ENCODE measurements at places on chromosomes 11 and 22. TPM values are rescaled to one million over a fixed set of nuclear protein-coding genes. Genes with fewer than 3 reads are reported as not detected.

The TMEM45B gene
- 0.13 TPM for total RNA-seq

The SUSD2 gene
- 0.11 TPM for total RNA-seq

The PNPLA5 gene
- not detected for total RNA-seq

The UCP3 gene
- 1.1 TPM for total RNA-seq

The IL18 gene
- total RNA-seq = 0.21 TPM

The GLYATL2 gene
- 1.2 TPM for total RNA-seq

The ROBO4 gene
- 0.21 TPM for total RNA-seq

The OPCML gene
- total RNA-seq = not detected

GRCh38 chr11:48008951-48009270, 28.6 kb downstream of the PTPRJ start:
- peaks cover 83% of the 10 kb centered on the region for H3K4me1 ChIP-seq
- DNase-seq = no peak
- H3K27ac ChIP-seq = peak overlapping the region; percentile 95
- H3K36me3 ChIP-seq = no peaks in the 10 kb centered on the region
- H3K4me3 ChIP-seq = no peak overlapping the region
- H3K27me3 ChIP-seq = no peaks in the 10 kb centered on the region

- no peak overlapping the region for H3K4me3 ChIP-seq
- H3K36me3 ChIP-seq = no peaks in the 10 kb centered on the region
- no peak overlapping the region for H3K27ac ChIP-seq
- H3K27me3 ChIP-seq = no peaks in the 10 kb centered on the region
Measured at GRCh38 chr11:130469181-130469580, 20.7 kb downstream of the ADAMTS15 start.

DNA sequence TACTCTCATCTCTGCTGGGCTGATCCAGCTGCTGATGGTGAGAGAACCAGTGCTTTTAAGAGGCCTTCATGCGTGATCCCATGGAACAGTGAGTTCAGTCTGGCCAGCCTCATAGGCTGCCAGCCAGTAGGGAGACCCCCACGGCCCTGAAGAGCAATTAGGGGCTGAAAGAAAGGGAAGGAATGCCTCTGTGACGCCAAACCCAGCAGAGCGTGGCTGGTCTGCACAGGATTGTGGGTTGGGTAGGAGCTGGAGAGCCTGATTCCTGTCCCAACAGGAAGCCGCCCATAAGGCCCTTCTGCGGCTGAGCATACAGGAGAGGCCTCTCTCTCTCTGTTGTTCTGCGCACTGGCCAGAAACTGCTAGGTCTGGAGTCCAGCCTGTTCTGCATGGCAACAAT, 181.5 kb upstream of the E2F8 start:
- H3K36me3 ChIP-seq = no peaks in the 10 kb centered on the region
- no peak overlapping the region for H3K4me3 ChIP-seq
- no peaks in the 10 kb centered on the region for H3K4me1 ChIP-seq
- no peaks in the 10 kb centered on the region for H3K27me3 ChIP-seq

GRCh38 chr22:20105456-20106204, 10.3 kb upstream of the RANBP1 start:
- H3K27me3 ChIP-seq = no peaks in the 10 kb centered on the region
- H3K27ac ChIP-seq = no peak overlapping the region
- H3K4me3 ChIP-seq = no peak overlapping the region
- H3K4me1 ChIP-seq = no peaks in the 10 kb centered on the region
- H3K36me3 ChIP-seq = peaks cover 49% of the 10 kb centered on the region

DNA sequence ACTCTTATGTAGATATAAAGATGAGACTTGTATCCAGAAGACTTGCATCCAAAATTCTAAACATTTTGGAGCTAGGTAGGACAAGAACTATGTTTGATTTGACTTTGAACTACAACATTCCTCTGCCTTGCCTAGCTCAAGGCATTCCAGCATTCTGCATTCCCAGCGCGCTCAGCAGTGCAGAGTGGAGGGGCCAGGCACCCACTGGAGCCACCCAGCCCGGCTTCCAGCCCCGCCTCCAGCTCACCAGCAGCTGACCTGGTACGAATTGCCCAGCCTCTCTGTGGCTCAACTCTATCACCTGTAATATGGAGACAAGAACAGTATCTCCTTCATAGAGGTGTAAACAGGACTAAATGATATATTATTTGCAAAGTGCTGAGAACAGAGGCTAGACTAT, 28.8 kb downstream of the PRDM10 start:
- no peaks in the 10 kb centered on the region for H3K36me3 ChIP-seq
- DNase-seq = no peak
- no peak overlapping the region for H3K27ac ChIP-seq
- no peaks in the 10 kb centered on the region for H3K27me3 ChIP-seq
- peaks cover 6% of the 10 kb centered on the region for H3K4me1 ChIP-seq

- H3K4me1 ChIP-seq = no peaks in the 10 kb centered on the region
- H3K27me3 ChIP-seq = no peaks in the 10 kb centered on the region
- H3K36me3 ChIP-seq = no peaks in the 10 kb centered on the region
- H3K27ac ChIP-seq = no peak overlapping the region
- no peak overlapping the region for H3K4me3 ChIP-seq
- no peak for DNase-seq
Measured at GRCh38 chr11:108838792-108839105, 173.9 kb downstream of the DDX10 start.

DNA sequence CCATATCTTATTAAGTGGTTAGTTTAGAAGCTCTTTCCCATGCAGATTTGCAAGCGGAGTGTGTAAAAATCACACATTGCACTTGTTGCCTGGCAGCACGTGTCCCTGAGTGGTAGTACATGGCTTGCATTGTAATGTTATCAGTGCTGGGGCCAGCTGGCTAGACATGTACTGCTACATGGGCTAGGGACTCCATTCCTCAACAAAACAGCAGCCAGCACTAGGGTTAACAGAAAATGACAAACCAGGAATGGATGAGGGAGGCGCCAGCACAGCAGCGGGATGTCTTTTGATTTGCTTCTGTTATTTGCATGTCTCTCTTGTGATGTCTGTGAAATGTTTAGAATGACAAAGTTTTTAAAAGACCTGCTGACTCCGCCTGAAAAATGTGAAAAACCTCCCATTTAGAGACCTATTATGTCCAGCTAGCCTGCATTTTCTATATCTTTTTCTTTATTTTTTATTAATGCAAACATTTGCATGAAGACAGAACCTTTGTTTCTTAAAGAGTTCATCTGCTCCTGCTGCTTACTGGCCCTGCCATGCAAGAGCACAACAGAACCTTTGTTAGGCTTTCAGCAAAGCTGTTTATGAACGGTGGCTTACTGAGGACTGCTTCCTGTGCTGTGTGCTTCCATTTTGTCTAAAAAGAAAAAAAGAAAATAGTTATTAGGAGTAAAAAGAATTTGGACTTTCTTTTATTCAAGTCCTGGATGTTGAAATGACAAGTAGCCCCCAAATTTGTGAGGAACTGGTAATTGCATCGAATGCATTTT, 40.7 kb downstream of the CSTPP1 start:
- H3K27ac ChIP-seq = no peak overlapping the region
- no peak overlapping the region for H3K4me3 ChIP-seq
- DNase-seq = no peak

DNA sequence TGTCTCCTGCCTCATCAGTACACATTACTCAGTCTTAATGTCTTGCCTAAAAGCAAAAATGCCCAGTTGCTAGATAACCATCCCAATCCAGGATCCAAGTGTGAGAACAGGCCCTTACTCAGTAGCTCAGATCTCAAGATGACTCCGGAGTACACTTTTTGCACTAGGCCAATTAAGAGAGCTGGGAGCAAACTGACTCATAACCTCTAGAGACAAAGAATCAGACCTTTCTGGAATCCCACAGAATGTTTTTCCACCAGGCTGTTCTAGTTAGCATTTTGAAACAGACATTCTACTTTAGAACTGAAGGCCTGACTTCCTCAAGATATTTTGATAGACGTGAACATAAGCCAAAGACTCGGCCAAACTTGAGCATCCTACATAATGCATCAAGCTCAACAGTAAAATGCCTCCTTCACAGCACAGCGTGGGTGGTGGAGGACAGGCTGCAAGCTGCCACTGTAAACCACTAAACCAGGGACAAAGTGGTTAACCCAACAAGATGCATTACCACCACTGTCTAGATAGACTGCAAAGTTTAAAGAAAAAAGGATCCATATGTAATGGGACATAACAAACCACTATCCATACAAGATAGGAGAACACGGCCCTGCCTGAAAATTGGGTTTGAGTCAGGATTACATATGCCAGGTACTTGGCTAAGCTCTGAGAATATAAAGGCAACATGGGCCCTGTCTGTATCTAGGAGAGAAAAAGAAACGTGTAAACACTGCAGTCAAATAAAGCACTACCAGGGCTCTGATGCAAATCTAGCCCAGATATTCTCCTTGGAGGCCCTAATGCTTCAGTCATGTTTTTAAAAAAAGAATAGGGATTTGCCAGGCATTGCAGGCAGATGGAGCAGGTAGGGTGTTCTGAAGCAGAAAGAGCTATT, 48.3 kb downstream of the MYH9 start:
- no peak overlapping the region for H3K27ac ChIP-seq
- no peak for DNase-seq
- H3K4me3 ChIP-seq = no peak overlapping the region
- H3K27me3 ChIP-seq = no peaks in the 10 kb centered on the region
- H3K4me1 ChIP-seq = peaks cover 4% of the 10 kb centered on the region

DNA sequence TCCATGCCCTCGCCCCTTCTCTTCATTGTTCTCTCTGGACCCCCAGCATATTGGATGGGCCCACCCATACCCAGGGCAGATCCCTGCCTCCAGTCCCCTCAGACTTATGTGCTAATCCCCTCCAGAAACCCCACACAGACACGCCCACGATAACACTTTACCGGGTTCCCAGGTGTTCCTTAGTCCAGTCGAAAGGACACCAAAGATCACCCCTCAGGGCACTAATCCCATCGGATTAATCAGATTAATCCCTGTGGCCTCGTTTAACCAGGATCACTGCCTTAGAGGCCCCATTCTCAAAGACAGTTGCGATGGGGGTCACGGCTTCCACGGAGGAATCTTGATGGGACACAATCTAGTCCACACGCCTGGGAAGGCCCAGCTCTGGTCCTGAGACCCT, 80.8 kb downstream of the SHANK2 start:
- H3K4me1 ChIP-seq = no peaks in the 10 kb centered on the region
- H3K27me3 ChIP-seq = no peaks in the 10 kb centered on the region
- no peak for DNase-seq
- no peak overlapping the region for H3K27ac ChIP-seq
- H3K4me3 ChIP-seq = no peak overlapping the region

- H3K36me3 ChIP-seq = no peaks in the 10 kb centered on the region
- H3K27ac ChIP-seq = no peak overlapping the region
- no peak for DNase-seq
- no peak overlapping the region for H3K4me3 ChIP-seq
Measured at GRCh38 chr11:72789493-72790131, 4.2 kb downstream of the STARD10 start.

GRCh38 chr11:19176629-19177186, 25.1 kb downstream of the CSRP3 start:
- no peak overlapping the region for H3K27ac ChIP-seq
- no peaks in the 10 kb centered on the region for H3K27me3 ChIP-seq
- H3K4me1 ChIP-seq = peaks cover 8% of the 10 kb centered on the region
- peaks cover 29% of the 10 kb centered on the region for H3K36me3 ChIP-seq
- no peak for DNase-seq

GRCh38 chr11:62104816-62105653, 18.8 kb upstream of the INCENP start:
- H3K4me3 ChIP-seq = no peak overlapping the region
- no peaks in the 10 kb centered on the region for H3K4me1 ChIP-seq
- no peaks in the 10 kb centered on the region for H3K36me3 ChIP-seq
- H3K27ac ChIP-seq = no peak overlapping the region

DNA sequence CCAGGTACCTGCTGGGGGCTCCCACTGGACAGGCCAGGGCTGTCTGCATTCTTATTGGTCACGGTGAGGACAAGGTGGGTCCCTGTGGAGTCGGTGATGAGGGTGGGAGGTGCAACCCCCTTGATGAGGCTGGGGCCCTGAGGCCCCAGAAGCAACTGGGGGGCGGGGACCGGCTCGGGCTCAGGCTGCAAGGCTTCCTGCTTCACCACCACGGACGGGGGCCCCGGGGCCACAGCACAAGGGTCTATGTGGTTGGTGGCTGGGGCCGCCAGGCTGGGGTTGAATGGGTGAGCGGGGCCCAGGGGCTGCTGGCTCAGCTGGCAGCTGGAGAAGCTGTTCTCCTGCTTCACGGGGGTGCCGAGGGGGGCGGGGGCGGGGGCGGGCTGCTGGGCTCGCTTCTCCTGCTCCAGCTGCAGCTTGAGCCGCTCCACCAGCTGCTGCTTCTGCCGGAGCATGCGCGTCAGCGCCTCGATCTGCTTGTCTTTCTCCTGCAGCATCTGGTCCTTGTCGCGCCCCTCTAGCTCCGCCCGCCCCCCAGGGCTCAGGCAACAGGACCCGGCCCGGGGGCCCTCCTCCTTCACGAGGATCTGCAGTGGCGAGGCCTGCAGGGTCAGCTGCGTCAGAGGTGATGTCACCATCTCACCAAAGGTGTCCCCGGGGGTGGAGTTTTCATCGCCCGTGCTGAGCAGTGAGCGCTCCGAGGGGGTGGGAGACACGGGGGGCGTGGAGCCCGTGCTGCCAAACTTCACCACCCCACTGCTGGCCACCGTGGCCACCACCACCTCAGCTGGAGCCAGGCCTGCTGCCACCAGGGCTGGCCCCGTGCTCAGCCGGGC, 48.2 kb downstream of the SGSM3 start:
- no peak overlapping the region for H3K27ac ChIP-seq
- peaks cover 61% of the 10 kb centered on the region for H3K36me3 ChIP-seq
- no peaks in the 10 kb centered on the region for H3K27me3 ChIP-seq

GRCh38 chr11:110763249-110764011, 51.2 kb upstream of the ARHGAP20 start:
- no peak overlapping the region for H3K4me3 ChIP-seq
- H3K4me1 ChIP-seq = no peaks in the 10 kb centered on the region
- H3K27me3 ChIP-seq = no peaks in the 10 kb centered on the region
- no peak overlapping the region for H3K27ac ChIP-seq
- no peaks in the 10 kb centered on the region for H3K36me3 ChIP-seq
- no peak for DNase-seq

DNA sequence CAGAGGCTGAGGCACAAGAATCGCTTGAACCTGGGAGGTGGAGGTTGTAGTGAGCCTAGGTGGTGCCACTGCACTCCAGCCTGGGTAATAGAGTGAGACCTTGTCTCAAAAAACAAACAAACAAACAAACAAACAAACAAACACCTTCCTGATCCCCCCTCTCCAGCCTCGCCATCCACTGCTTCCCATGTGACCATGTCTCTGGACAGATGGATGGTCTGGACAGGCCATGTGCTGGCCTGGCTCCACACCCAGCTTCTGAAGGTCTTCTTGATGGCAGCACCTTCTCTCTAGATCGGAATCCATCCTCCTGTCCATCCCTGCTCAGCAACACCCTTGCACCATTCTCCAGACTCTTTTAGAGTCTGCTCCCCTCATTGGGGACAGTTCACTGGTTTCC, 10.7 kb upstream of the PEX26 start:
- no peaks in the 10 kb centered on the region for H3K27me3 ChIP-seq
- no peak overlapping the region for H3K4me3 ChIP-seq
- DNase-seq = no peak
- H3K27ac ChIP-seq = no peak overlapping the region
- H3K4me1 ChIP-seq = peaks cover 31% of the 10 kb centered on the region
- no peaks in the 10 kb centered on the region for H3K36me3 ChIP-seq

- peaks cover 69% of the 10 kb centered on the region for H3K4me1 ChIP-seq
- no peaks in the 10 kb centered on the region for H3K36me3 ChIP-seq
- no peak for DNase-seq
- H3K27ac ChIP-seq = peak overlapping the region; percentile 65
- H3K4me3 ChIP-seq = peak overlapping the region; percentile 84
Measured at GRCh38 chr11:62543680-62544444, 2.7 kb downstream of the AHNAK start.

Measured in GM12878 (cell line).